ENCODE measurements at places on chromosomes 5 and 9. TPM values are rescaled to one million over a fixed set of nuclear protein-coding genes. Genes with fewer than 3 reads are reported as not detected.

SLCO6A1 gene
- 0.14 TPM for total RNA-seq

SNX2 gene
- 24.9 TPM for total RNA-seq

REEP2 gene
- total RNA-seq: 15.8 TPM

SPTAN1 gene
- total RNA-seq: 175 TPM

DNAI1 gene
- not detected for total RNA-seq

CDC25C gene
- 8.8 TPM for total RNA-seq

MYO10 gene
- 36.7 TPM for total RNA-seq

TMEM252 gene
- not detected for total RNA-seq

GPRIN1 gene
- total RNA-seq: 5.3 TPM

SPATA31D4 gene
- not detected for total RNA-seq

ADAMTSL1 gene
- total RNA-seq: 0.28 TPM

TMEM215 gene
- total RNA-seq: not detected

PIP5K1B gene
- total RNA-seq: 0.28 TPM

SLC27A4 gene
- 48.2 TPM for total RNA-seq

LPAR1 gene
- 22.9 TPM for total RNA-seq

PTGDS gene
- not detected for total RNA-seq

EGR1 gene
- 31.9 TPM for total RNA-seq

SLC6A3 gene
- total RNA-seq: not detected

MCIDAS gene
- total RNA-seq: not detected

GTF2H2C gene
- total RNA-seq: 16.4 TPM

PCDHA9 gene
- total RNA-seq: not detected

HTR1A gene
- not detected for total RNA-seq

GNAQ gene
- 18.6 TPM for total RNA-seq

GARIN3 gene
- not detected for total RNA-seq

PCDHB4 gene
- total RNA-seq: not detected

MAN2A1 gene
- 35.5 TPM for total RNA-seq

FCN2 gene
- total RNA-seq: not detected

TNFSF8 gene
- not detected for total RNA-seq

All from airway epithelial cell (primary cell).